ENCODE measurements at places on chromosomes 4 and X.

GRCh38 chr4:38582445-38582844, 81.6 kb upstream of the KLF3 start:
- DNase-seq: peak; percentile 56

DNA sequence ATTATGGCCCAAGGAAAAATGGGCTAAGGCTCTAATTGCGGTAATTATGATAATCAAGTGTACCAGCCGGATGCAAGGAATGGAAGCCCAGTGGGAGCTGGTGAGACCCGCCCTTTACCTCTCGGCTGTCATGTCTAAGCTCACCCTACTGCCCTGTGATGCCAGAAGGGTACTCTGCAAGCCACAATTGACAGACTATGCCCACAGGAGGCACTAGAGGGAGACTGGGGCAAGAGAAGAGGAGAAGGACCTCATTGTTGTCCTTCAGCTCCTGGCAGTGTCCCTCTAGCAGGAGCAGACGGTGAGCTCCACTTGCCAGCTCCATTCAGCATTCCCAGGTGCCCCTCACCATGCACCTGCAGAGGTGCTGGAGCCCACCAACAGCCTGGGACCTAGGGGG, 141.8 kb downstream of the SMIM20 start:
- no peak for DNase-seq

- peak; percentile 96 for DNase-seq
These were observed 247.0 kb downstream of the C4orf33 start for GRCh38 chr4:129342819-129343408.

GRCh38 chrX:48631376-48632090, 34.2 kb downstream of the WDR13 start:
- DNase-seq: peak; percentile 86

DNA sequence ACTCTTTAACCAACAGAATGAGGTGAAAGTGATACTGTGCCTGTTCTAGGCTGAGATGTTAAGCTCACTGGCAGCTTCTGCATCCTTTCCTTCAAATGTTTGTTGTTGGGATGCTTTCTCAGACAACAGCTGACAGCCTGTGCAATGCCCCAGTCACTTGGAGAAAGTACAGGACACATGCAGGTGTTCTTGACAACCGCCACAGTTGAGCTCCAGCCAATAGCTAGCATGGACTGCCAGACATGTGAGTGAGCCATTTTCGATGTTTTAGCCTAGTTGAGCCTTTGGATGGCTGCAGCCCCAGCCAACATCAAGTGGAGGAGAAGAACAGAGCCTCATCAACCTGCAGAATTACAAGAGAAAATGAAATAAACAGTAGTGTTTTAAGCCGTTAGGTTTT, 94.1 kb upstream of the PPP3CA start:
- DNase-seq: no peak

- DNase-seq: no peak
These were observed 329.9 kb downstream of the ARHGAP10 start for GRCh38 chr4:148061795-148062194.

DNA sequence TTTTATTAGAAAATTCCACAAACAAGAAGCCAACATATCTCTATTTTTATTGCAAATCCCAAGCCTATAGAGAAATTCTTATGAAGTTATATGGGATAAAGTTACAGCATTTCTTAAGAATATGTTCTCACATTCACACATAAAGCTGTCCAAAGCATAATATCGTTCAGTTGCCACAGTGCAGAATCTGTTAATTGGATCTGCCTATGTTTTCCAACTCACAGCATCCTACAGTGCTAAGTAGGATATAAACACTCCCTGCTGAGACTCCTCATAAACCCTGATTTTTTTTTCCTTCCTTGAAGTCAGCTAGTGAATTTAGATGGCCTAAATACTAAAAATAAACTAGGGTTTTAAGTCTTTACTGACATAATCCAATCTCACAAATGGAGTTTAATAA, 307.9 kb downstream of the PDGFC start:
- DNase-seq: no peak

DNA sequence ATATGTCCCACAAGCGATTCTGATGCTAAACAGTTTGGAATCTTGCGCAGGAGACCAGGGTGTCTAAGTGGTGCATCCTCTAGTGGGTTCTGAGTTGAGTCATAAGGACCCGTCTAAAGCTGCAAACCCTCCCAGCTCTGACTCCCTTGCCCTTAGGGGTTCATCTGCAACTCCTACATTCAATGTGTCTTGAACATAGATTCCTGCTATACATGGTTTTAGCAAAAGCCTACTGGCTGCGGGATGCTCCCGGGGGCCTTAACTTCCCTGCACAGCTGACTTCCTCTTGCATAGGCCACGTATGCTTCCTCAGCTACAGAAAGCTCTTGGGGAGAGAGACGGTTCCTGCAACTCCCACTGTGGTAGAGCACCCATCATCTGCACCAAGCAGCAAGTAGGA, 236.7 kb downstream of the EVC2 start:
- no peak for DNase-seq

DNA sequence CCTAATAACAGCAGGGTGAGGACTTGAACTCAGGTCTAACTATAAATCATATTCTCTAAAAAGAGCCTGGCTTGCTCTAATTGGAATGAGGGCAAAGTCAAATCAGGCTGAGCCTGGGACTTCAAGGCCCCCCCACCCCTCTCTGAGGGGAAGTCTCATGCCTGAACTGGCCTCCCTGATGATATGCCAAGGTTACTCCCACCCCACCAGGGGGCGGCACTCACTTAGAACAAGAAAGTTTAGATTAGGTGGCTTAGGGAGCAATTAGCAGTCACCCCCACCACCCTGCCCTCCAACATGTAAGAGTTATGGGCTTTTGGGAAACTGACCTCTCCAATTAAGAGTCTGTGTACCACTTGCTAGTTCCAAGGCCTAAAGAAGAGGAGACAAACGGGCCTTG, 2.7 kb downstream of the FOXO4 start:
- peak; percentile 40 for DNase-seq

DNA sequence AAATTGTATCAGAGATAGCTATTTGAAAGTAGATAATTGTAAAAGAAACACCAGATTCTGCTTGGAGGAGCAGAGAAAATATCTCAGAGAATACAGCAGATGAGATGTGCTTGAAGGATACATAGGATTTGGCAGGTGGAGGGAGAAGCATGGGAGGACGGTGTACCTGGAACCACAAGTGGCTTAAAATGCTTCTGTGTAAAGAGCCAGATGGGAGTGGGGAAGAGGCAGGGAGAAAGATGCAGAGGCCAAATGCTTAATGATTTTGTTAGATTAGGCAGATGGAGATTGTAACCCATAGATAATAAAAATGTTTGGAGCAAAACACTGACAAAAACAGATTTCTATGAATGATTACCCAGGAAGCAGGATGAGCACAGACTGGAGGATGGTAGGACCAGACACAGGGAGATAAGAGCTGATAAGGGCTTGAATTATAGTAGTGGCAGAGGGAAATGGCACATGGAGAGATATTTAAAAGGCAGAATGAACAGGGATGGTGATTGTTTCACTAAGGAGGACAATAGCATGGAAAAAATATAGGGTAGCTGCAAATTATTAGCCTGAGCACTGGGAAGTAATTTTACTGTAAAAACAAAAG, 145.7 kb upstream of the TBC1D9 start:
- no peak for DNase-seq

- peak; percentile 94 for DNase-seq
These were observed 114.0 kb downstream of the RBM47 start for GRCh38 chr4:40515398-40516293.

- DNase-seq: peak; percentile 9
These were observed 4.2 kb downstream of the CENPVL3 start for GRCh38 chrX:51614353-51615012.

- DNase-seq: peak; percentile 30
These were observed 16.2 kb upstream of the ZCCHC12 start for GRCh38 chrX:118807151-118808017.

DNA sequence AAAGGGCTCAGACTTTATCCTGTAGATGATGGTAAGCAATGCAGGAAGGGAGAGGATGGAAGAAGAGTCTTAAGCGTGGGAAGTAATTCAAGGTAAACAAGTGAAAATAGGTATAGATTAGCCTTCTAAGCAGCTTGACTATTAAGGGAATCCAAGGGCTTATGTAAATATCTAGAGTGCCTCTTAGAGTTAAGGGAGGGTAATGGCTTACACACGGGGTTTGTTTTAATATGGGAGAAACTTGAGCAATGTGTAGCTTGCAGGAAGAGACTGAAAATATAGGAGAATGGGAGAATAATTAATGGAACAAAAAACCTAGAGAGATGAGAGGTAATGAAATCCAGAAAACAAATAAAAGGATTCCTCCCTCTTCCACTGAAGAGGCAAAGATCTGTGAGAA, 12.8 kb upstream of the SAP30 start:
- DNase-seq: no peak

GRCh38 chrX:131572372-131573014, 28.6 kb downstream of the OR13H1 start:
- no peak for DNase-seq

GRCh38 chr4:155543126-155543765, 123.4 kb upstream of the GUCY1A1 start:
- DNase-seq: no peak

- no peak for DNase-seq
These were observed 206.0 kb downstream of the HHIP start for GRCh38 chr4:144851948-144852347.

GRCh38 chr4:163535657-163536056, 41.2 kb downstream of the TMA16 start:
- no peak for DNase-seq

- no peak for DNase-seq
These were observed 14.9 kb downstream of the RPGR start for GRCh38 chrX:38312436-38312835.

DNA sequence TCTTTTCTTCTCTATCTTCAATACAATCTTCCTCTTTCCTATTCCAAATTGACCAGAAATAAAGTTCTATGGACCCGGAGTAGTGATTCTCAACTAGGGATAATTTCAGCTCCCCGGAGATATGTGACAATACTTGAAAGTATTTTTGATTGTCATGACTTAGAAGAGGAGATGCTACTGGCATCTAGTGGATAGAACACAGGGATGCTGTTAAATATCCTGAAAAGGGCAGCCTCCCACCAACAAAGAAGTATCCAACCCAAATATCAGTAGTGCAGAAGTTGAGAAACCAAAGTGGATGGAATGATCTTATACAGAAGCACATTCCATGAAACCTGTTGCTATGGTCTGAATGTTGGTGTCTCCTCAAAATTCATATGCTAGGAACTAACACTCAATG, 65.7 kb upstream of the NDST3 start:
- DNase-seq: no peak

DNA sequence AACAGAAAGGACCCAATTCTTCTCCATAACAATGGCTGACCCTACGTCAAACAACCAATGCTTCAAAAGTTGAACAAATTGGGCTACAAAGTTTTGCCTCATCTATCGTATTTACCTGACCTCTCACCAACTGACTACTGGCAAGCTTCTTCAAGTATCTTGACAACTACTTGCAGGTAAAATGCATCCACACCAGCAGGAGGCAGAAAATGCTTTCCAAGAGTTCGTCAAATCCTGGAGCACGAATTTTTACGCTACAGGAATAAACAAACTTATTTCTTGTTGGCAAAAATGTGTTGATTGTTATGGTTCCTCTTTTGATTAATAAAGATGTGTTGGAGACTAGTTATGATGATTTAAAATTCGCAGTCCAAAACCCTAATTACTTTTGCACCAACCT, 6.7 kb upstream of the GAB1 start:
- DNase-seq: no peak

- no peak for DNase-seq
These were observed 451 bp downstream of the SOD3 start for GRCh38 chr4:24795666-24796381.

DNA sequence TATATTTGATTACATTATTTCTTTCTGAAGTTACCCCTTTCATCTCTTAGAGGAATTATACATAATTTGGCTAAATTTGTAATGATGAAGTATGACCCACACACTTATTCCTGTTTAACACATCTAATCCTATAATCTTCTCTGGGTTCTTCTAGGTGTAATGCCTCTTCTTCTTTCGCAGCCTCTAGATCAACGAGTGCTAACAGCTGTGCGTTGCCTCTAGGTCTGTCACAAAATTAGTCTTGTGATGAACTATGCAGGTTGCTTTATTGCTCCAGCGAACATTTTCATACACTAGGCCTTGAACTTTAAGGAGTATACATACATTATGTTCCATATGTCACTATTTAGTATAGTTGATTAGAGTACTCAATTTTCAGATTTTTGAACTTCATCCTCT, 89.9 kb downstream of the TTC29 start:
- no peak for DNase-seq

DNA sequence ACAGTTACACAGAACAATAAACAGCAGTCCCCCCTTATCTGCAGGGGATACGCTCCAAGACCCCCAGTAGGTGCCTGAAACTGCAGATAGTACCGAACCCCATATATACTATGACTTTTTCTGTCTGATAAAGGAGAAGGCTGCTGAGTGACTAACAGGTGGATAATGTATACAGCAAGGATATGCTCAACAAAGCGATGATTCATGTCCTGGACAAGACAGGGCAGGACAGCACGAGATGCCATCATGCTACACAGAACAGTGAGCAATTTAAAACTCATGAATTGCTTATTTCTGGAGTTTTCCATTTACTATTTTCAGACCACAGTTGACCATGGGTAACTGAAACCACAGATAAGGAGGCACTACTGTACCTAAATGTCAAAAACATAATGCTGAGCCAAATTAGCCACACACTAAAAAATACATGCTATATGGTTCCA, 76.1 kb downstream of the MANBA start:
- peak; percentile 11 for DNase-seq

- DNase-seq: peak; percentile 76
These were observed 126.0 kb upstream of the ENPP6 start for GRCh38 chr4:184343502-184344177.

- DNase-seq: peak; percentile 62
These were observed 4.2 kb upstream of the TMSB4X start for GRCh38 chrX:12970691-12971202.

- no peak for DNase-seq
These were observed 39.4 kb downstream of the LDB2 start for GRCh38 chr4:16859031-16859430.

DNA sequence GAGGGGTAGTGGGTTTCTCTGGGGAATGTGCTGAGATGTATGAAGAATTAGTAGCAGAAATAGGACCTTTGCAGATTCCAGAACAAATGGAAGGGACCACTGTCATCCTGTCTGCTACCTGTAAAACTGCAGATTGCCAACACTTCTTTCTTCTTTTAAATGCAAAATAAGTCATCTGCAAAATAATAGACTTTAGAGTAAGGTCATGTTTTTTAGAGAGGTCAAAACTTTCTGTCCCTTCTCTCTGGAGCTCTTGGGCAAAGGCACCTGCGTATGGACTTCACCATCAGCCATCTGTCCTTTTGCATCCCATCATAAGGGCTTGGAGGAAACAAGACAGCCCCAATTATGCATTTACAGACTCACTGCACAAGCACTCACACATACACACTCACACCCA, 121.1 kb upstream of the PPARGC1A start:
- no peak for DNase-seq

- DNase-seq: peak; percentile 94
These were observed 31.0 kb upstream of the HTRA3 start for GRCh38 chr4:8238515-8239053.

Measured in inflammatory macrophage treated with lipopolysaccharide for 1 hour (primary cell).